ENCODE measurements at places on chromosomes 5 and 9. TPM values are rescaled to one million over a fixed set of nuclear protein-coding genes. Genes with fewer than 3 reads are reported as not detected.

SPINK5 gene
- not detected for total RNA-seq

ANKS6 gene
- total RNA-seq, result 17.4 TPM

PCDHGA6 gene
- total RNA-seq, result 0.14 TPM

- no peaks in the 10 kb centered on the region for H3K36me3 ChIP-seq
- H3K27me3 ChIP-seq, result peaks cover 6% of the 10 kb centered on the region
- no peak overlapping the region for H3K4me3 ChIP-seq
- no peak for DNase-seq
These were observed 40.2 kb downstream of the NMUR2 start for GRCh38 chr5:152364899-152365298.

DNA sequence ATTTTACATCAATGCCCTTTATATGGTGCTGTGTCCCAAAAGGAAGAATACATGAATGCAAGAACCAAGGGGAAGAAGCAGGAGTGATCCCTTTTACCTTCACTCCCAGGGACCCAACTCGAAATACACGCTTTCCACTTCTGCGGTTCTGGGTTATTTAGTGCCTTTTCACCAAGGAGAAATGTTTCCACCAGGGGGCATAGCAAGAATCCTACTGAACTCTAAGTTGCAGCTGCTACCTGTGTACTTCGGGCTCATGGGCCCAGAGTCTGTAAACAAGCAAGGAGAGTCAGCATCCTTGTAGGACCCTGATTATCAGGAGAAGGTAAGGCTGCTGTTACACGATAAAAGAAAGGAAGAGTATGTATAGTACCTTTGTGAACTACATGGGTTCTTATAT lies 45.7 kb downstream of the DPYSL3 start:
- H3K4me3 ChIP-seq, result no peak overlapping the region
- peaks cover 5% of the 10 kb centered on the region for H3K27me3 ChIP-seq
- H3K36me3 ChIP-seq, result no peaks in the 10 kb centered on the region
- no peak overlapping the region for H3K27ac ChIP-seq
- DNase-seq, result no peak

DNA sequence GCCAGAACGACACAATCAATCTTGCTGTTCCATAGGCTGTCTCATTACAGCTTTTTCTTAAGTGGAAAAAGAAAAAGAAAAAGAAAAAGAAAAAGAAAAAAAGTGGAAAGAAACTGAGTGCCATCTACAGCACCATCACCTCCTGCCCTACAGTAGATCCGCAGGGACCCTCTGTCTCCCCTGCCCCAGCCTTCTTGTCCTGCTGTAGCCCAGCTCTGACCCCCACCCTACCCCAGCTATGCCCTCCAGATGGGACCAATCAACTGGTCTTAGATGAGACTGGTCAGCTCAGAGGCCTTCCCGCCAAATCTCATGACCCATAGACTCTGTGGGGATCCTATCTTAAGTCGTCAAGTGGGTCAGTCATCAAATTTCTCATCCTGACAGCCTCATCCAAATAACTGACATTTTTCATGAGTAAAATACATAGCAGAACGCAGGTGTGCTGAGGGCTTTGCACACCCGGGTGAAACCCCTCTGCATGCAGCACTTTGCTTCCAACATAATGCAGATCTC lies 34.8 kb downstream of the TSPAN17 start:
- no peak for DNase-seq
- peaks cover 41% of the 10 kb centered on the region for H3K27me3 ChIP-seq
- H3K4me3 ChIP-seq, result no peak overlapping the region
- H3K4me1 ChIP-seq, result peaks cover 3% of the 10 kb centered on the region
- no peaks in the 10 kb centered on the region for H3K36me3 ChIP-seq

GRCh38 chr5:108753331-108753730 lies 5.6 kb downstream of the FER start:
- H3K36me3 ChIP-seq, result no peaks in the 10 kb centered on the region
- DNase-seq, result no peak
- H3K27ac ChIP-seq, result no peak overlapping the region
- H3K4me1 ChIP-seq, result peaks cover 16% of the 10 kb centered on the region

DNA sequence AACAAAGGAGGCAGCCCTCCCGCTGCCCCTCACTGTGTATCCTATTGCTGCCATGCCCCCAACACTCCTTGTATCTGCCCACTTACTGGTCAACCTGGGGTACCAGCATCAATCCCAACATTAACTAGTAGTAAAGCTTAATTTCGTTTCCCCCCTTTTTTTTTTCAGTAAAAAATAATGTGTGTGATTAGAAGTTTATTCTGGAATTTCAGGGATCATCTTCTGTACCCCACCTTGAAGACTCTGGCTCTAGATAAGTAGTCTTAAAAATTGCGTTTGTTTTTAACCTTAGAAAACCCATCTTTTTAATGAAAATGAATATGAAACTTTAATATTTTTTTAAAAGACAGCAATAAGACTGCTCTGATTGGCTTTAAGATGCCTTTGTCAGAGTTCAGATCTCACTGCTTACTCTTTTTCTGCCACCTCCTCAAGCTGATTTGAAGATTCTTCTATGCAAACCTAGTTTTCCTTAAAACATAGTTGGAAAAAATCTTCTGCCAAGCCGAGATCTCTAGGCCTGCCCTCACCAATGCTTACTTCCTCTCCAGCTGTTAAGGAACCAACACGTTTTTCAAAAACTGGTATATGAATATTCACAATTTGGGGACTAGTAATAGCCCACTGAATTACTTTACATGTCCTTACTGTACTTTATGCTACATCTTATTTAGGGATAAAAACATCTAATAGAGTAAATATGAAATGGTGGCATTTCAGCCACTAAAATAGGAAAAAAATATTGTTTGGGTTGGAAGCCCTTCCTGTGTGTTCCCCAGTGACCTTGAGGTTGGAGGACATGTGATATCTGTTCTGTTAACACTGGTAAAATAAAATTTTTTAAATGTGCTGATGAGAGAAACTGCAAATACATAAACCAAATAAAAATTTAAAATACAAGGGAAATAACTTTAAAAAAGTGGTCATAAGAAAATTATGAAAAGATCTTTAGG lies 4.0 kb upstream of the RHOBTB3 start:
- H3K27me3 ChIP-seq, result peaks cover 15% of the 10 kb centered on the region
- no peak overlapping the region for H3K27ac ChIP-seq
- no peak for DNase-seq
- peaks cover 62% of the 10 kb centered on the region for H3K4me1 ChIP-seq
- H3K4me3 ChIP-seq, result no peak overlapping the region

GRCh38 chr9:74642376-74642775 lies 145.2 kb downstream of the RORB start:
- DNase-seq, result no peak
- H3K4me1 ChIP-seq, result no peaks in the 10 kb centered on the region
- H3K36me3 ChIP-seq, result no peaks in the 10 kb centered on the region
- no peak overlapping the region for H3K27ac ChIP-seq

GRCh38 chr9:129323376-129323998 lies 145.4 kb upstream of the IER5L start:
- peak overlapping the region; percentile 38 for H3K27ac ChIP-seq
- peaks cover 32% of the 10 kb centered on the region for H3K4me1 ChIP-seq
- no peak overlapping the region for H3K4me3 ChIP-seq
- H3K36me3 ChIP-seq, result no peaks in the 10 kb centered on the region
- no peaks in the 10 kb centered on the region for H3K27me3 ChIP-seq
- DNase-seq, result peak; percentile 10

GRCh38 chr5:96946381-96946780 lies 10.5 kb downstream of the LNPEP start:
- H3K4me3 ChIP-seq, result no peak overlapping the region
- H3K27ac ChIP-seq, result no peak overlapping the region
- no peak for DNase-seq
- peaks cover 61% of the 10 kb centered on the region for H3K4me1 ChIP-seq
- H3K36me3 ChIP-seq, result peaks cover 32% of the 10 kb centered on the region

DNA sequence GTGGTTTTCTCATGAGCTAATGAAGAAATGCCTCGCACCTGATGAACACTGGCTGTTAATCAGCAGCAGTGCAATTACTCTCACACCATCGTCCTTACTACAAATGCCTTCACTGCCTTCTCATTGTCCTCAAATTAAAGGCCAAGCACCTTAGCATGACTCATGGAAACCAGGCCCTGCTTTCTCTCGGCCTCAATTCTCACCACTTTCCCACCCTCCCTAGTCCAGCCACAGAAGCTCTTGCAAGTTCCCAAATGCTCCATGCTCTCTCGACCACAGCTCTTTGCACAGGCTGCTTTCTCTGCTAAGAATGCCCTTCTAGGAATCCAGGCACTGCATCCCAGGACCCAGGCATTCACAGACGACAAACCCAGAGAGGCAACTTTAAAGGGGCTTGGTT lies 94.6 kb upstream of the KLF4 start:
- H3K27ac ChIP-seq, result no peak overlapping the region
- H3K4me3 ChIP-seq, result no peak overlapping the region
- no peak for DNase-seq
- no peaks in the 10 kb centered on the region for H3K36me3 ChIP-seq

DNA sequence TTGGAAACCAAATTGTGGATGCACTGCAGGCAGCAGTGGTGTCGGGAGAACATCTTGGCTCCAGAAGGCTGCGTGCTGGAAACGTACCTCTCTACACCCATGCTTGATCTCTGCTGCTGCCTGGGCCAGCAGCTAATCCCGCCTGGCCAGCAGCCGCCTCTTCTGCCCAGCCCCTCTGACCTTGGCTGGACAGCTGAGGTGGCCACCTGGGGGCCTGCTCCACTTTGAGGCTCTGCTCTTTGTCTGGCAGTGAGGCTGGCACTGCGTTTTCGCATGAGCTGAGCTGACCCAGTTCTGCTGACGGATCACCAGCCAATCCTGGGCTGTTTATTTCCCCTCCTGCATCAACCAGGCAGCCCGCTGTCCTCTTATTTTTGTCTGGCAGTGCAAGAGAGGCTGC lies 154.9 kb downstream of the TENT4A start:
- no peak overlapping the region for H3K4me3 ChIP-seq
- H3K27me3 ChIP-seq, result peaks cover 1% of the 10 kb centered on the region
- no peaks in the 10 kb centered on the region for H3K4me1 ChIP-seq
- DNase-seq, result no peak
- no peaks in the 10 kb centered on the region for H3K36me3 ChIP-seq

- H3K4me1 ChIP-seq, result no peaks in the 10 kb centered on the region
- no peak overlapping the region for H3K4me3 ChIP-seq
- DNase-seq, result no peak
- no peaks in the 10 kb centered on the region for H3K36me3 ChIP-seq
- H3K27me3 ChIP-seq, result peaks cover 7% of the 10 kb centered on the region
These were observed 477.4 kb downstream of the ARHGEF28 start for GRCh38 chr5:74103131-74104023.

DNA sequence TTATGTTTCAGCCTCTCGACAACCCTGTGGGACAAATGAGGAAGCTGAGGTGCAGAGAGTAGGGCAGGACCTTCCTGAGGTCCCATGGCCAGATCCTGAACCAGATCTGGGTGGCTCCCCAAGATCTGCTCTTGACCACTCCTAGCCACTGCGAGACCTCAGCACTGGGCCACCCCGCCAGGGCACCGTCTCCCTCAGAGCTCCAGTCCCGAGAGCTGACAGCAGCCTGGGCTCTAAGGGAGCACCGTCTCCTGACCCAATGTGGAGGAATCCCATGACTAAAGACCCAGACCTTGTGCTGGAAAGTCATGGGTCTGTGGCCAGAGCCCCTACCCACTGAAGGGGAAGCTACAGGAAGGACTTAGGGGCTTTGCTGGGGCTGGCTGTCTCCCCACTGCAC lies 4.5 kb upstream of the LMX1B start:
- DNase-seq, result no peak
- no peak overlapping the region for H3K4me3 ChIP-seq
- H3K27me3 ChIP-seq, result peaks cover 52% of the 10 kb centered on the region
- peaks cover 12% of the 10 kb centered on the region for H3K4me1 ChIP-seq

GRCh38 chr5:159386028-159386711 lies 55.9 kb upstream of the IL12B start:
- H3K27me3 ChIP-seq, result peaks cover under 1% of the 10 kb centered on the region
- H3K4me3 ChIP-seq, result no peak overlapping the region
- peaks cover 9% of the 10 kb centered on the region for H3K36me3 ChIP-seq
- no peaks in the 10 kb centered on the region for H3K4me1 ChIP-seq
- H3K27ac ChIP-seq, result no peak overlapping the region
- no peak for DNase-seq

GRCh38 chr5:180109920-180110319 lies 38.4 kb upstream of the RNF130 start:
- H3K27me3 ChIP-seq, result peaks cover 5% of the 10 kb centered on the region
- H3K4me3 ChIP-seq, result no peak overlapping the region
- no peak for DNase-seq
- H3K36me3 ChIP-seq, result peaks cover 9% of the 10 kb centered on the region
- H3K27ac ChIP-seq, result no peak overlapping the region
